ENCODE measurements at places on chromosomes 2 and 18.
A peak's percentile ranks its signal among the peaks of the same experiment; 100 is the strongest.

DNA sequence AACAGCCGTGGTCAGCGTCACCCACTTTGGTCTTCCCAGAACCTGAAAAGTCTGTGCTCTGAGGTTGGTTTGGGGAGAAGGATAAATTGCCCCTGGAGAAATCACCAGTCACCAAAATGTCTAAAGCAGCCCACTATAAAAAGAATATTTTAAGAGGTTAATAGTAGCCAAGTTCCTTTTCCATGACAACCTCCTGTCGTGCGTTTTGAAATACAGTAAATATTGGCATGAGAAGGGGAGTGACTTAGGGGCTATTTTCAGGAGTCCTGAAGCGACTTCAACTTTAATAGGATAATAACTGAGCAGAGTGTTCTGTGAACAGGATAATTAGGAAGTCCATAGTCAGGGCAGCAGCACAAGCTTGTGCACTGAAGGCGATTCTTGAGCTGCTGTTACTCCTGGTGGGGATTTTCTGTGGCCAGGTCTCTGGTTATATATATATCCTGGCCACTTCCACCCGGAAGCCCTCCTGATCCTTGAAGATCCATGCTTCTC is 49.3 kb downstream of the RNF144A start:
- no peak for DNase-seq

DNA sequence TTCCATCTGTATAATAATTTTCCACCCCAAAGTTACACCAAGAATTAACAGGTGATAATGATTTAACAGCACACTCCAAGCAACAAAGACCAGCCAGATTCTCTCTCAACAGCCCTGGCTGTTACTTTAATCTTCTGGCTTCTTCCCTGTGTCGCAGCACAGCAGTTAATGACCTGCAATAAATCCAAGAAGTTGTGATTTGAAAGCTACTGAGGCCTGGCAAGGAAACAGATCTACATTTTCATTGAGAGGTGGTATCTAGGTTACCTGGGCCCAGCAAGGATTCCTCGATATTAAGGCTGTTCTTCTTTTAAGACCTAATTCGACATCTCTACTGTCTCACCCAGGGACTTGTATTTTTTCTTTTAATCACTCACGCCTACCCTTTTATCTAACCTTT is 433.8 kb downstream of the NBAS start:
- no peak for DNase-seq

DNA sequence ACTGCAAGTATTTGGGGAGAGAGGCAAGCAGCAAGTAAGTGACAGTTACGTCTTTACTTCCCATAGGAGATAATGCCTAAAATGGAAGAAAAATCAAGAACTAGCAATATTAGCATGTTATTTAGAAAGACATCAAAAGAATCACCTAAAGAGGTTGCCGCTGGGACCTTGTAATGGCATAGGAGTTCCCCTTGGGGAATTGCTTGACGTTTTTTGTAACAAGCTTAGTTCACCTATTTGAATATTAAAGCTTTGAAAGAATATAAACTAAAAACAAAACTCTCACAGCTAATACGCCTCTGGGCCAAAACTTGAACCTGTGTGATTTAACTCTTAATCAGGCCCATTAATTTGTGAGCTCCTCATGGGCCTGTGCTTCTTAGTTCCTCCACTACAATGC is 89.0 kb downstream of the AAK1 start:
- no peak for DNase-seq

DNA sequence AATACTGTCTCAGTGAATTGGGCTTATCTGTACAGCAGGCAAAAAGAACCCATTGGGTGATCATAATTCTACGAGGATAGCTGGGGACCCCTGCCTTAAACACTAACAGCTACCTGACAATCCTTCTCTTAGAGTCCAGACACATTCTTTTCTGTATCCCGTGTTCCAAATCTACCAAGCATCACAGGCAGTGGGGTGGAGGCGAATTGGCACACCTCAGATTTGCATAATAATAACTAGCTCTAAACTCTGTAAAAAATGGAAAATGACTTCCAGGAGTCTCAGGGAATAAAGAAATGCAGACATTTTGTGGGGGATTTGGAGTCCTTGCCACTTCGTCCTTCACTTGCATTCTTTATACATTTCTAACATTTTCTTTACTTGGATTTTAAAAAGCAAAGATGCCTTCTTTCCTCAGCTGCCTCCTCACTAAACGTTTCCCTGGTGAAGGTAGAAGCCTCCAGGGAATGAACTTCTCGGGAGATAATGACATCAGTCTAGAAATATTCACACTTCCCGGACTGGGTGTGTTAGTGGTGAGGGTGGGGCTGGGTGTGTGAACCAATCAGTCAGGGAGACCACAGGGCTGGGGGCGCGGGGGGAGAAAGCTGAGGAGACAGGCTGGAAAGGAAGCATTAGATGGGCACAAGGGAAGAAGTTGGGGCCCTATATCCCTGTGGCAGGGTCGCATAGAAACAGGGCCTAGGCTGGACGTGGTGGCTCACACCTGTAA is 59.1 kb upstream of the BOD1L2 start:
- DNase-seq, result no peak

- DNase-seq, result no peak
These were observed 210.9 kb downstream of the TWIST2 start for GRCh38 chr2:239058766-239059165.

- peak; percentile 82 for DNase-seq
These were observed 69.5 kb downstream of the ANTXR1 start for GRCh38 chr2:69082430-69082997.

All from NCI-H345 (cell line).